ENCODE measurements at places on chromosomes 7 and 10. TPM values are rescaled to one million over a fixed set of nuclear protein-coding genes. Genes with fewer than 3 reads are reported as not detected.

DNA sequence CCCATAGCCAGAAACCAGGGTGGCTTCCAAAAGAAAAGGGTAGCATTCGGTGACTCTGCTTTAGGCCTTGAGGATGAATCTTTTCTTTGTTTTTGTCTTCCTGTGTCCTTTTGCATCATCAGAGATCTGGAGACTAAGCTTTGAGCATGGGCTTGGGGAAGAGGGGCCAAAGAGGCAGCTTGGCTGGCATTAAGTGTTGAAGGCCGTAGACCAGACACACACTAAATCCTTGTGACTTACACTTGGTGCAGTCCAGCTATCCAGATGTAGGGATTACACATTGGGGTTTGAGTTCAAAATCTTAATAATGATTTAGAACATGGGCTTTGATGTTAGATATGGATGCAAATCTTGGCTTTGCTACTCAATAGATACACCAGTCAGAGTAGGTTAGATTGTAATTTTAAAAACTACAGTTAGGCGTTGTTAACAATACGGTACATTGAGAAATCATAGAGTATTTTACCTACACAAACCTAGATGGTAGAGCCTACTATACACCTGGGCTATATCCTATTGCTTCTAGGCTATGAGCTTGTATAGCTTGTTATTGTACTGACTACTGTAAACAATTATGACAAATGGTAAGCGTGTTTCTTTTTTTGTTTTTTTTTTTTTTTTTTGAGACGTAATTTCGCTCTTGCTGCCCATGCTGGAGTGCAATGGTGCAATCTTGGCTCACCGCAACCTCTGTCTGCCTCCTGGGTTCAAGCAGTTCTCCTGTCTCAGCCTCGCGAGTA lies 3.5 kb downstream of the SEPTIN7 start:
- no peak for DNase-seq

LRRC18 gene
- total RNA-seq = not detected

DNA sequence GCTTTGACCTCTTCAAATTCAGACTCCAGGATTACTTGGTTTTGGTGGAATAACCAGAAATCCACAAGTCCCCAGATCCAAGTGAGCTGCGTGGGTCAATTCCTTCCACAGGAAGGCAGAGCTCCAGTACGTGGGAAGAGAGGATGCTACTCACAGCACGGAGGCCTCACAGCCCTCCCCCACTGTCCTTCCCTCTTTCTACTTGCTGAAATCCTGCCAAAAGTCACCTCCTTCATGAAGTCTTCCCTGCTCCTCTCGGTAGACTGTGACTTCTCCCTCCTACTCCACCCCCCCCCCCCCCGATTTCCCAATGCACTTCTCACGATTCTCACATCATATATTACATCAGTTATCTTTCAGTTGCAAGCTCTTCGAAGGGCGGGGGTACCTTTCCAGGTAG lies 12.3 kb downstream of the CAMK2G start:
- no peak for DNase-seq

DNA sequence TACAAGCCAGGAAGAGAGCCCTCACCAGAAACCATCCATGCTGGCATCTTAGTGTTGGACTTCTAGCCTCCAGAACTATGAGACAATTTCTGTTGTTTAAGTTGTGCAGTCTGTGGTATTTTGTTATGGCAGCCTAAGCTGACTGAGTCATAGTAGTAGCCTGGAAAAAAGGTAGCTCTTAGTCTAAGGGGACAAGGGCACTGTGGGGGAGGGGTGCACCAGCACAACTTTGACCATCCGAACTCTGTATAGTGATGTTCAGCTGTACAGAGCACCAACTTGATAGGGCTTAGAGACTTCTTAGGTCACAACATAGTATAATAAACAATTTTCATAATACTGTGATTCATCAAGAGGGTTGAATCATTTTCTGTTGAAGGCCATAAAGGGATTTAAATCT lies 14.3 kb downstream of the EIF4EBP2 start:
- DNase-seq = no peak

- DNase-seq = no peak
Measured at GRCh38 chr7:26633557-26633956, 230.8 kb downstream of the SKAP2 start.

DNA sequence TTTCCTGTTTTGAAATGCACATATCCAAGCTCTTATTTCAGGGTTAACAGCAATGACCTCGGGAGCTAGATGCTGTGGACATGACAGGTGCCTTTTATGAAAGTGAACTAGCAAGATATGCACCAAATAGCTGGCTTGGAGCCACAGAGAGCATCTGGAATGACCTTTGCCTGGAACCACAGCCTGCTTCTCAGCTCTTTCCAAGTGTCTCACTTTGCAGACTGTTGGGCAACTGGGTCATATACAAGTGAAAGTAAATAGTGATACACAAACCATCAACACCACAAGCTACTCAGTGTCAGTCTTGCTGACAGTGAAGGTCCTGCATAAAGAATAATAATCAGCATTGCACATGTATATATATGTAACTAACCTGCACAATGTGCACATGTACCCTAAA lies 183.5 kb downstream of the RNF133 start:
- DNase-seq = no peak

SH2D4B gene
- total RNA-seq = not detected

- DNase-seq = no peak
Measured at GRCh38 chr10:49222170-49222569, 34.0 kb upstream of the TMEM273 start.

GRCh38 chr7:42790196-42790595 lies 121.7 kb downstream of the C7orf25 start:
- DNase-seq = no peak

LBX1 gene
- total RNA-seq = not detected

DNA sequence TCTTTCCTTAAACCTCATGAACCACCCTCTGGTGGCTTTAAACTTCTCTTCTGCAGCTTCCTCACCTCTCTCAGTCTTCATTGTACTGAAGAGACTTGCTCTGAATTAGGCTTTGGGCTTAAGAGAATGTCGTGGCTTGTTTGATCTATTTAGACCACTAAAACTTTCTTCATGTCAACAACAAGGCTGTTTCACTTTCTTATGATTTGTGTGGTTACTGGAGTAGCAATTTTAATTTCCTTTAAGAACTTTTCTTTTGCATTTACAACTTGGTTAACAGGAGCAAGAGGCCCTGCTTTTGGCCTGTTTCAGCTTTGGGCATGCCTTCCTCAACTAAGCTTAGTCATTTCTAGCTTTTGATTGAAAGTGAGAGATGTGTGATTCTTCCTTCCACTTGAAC lies 38.1 kb upstream of the CDHR3 start:
- DNase-seq = no peak

GRCh38 chr7:137418841-137419240 lies 75.3 kb upstream of the PTN start:
- DNase-seq = no peak

AKR1C8 gene
- not detected for total RNA-seq
